ENCODE measurements at places on chromosomes 2 and 18.

DNA sequence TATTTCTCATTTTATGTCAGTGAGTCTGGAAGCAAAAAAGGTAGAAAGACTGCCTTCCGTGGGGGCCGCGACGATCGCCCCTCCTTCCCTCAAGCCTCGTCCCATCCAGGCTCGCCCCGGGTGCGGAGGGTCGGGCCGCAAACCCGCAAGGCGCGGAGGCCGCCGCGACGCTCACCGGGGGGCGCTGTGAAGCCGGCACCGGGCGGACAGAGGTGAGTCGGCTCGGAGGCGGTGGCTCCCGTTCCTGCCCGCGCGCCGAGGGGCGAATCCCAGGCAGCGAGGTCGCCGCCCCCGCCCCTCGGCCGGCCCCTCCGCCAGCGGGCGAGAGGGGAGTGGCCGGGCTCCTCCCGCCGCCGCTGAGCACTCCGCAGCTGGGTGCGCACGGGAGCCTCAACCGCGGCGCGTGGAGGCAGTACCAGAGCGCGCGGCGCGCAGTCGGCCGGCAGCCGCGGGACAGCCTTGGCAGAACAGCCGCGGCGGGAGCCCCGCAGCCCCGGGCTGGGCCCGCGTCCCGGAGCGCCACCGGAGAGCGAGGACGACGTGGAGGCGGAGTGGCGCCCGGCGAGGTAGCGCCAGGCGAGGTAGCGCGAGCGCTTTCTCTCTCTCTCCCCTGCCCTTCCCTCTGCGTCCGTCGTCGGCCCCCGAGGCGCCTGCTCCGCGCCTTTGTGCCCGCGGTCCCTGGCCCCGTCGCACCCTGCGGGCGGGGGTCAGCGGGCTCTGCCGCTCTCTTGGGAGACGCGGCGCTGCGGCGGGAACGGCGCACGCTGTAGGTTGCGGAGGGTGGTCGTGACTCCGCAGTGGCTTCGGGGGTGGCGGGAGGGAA lies at the start of gene MYO1B:
Gene MYO1B (plus strand): TSS at position 359 of the 823 bp plus-strand sequence. CDS start 31,492 bp downstream, outside the sequence.
- DNase-seq = peak; percentile 45

DNA sequence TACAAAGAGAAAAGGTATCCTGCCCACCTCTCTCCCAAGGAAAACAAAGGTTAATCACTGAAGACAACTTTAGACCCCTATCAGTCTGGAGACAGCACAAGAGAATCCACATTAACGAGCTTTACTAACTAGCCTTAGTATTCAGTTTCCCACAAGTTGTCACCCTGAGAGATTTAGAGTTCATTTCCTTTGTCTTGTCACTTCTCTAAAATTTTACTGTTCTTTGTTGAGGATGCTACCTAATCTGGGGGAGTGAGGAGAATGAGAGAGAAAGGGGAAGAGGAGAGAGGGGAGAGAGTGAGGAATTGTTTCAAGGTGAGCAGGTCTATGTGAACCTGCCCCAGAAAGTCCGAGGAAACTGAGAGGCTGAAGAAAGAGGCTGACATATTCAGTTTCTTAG lies 28.4 kb downstream of the C2orf76 start:
- DNase-seq = no peak

GRCh38 chr2:176763851-176764404 lies 448.7 kb upstream of the HNRNPA3 start:
- no peak for DNase-seq

GRCh38 chr18:9861933-9862332 lies 23.8 kb upstream of the TXNDC2 start:
- DNase-seq = no peak

- DNase-seq = no peak
Observed at GRCh38 chr2:133420788-133421187, 147.5 kb downstream of the NCKAP5 start.

GRCh38 chr2:186059096-186059495 lies 320.5 kb downstream of the FSIP2 start:
- DNase-seq = peak; percentile 63

- DNase-seq = no peak
Observed at GRCh38 chr2:185813707-185814106, 75.1 kb downstream of the FSIP2 start.

DNA sequence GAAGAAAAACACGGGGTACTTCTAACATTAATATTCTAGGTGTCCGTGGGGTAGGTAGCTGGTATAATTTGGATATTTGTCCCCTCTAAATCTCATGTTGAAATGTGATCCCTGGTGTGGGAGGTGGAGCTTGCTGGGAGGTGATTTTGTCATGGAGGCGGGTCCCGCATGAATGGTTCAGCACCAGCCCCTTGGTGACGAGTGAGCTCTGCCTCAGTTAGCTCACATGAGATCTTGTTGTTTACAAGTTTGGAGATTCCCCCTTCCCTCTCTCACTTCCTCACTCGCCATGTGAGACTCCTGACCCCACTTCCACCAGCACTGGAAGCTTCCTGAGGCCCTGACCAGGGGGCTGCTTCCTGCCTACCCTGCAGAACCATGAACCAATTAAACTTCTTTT lies 35.4 kb upstream of the DNER start:
- no peak for DNase-seq

- peak; percentile 77 for DNase-seq
Observed at GRCh38 chr2:207143215-207144172, 22.3 kb downstream of the KLF7 start.

GRCh38 chr2:158391876-158392275 lies 64.7 kb downstream of the CCDC148 start:
- DNase-seq = no peak

DNA sequence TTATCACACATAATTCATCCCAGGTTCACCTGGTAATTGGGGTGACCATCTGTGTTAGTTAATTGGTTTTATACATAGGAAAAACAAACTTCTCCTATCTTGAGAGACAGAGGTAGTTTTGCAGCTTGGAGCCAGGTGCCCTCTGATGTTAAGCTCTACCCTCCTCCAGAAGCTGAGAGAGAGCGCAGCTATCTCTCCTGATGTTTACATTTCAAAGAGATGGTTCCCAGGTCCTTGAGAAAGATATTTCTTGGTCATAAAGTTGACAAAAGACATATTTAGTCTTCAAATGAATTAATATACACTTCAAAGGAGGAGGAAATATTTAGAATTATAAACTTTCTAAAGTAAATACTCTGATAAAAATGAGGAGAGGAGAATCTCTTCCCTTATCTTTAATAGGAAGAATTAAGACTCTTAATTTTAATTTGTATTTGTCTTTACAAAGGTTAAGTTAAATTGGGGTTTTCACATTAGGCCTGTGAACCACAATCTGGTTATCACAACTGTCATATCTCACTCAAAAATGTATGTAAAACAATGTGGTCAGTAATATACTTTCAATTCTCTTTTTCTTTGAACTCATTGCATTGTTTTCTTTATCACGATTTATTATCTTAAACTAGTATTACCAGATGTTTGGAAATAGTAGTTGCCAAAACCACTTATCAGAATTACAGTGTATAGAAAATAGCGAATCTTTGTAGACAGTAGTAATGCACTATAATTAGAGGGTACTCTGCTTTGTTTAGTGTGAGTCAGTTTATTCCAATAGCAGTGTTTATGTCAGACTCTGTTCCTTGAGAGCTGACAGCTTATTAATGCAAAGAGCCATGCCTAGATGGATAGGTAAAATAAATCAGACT lies 26.8 kb downstream of the SERPINB4 start:
- no peak for DNase-seq

- no peak for DNase-seq
Observed at GRCh38 chr2:221818616-221819320, 246.7 kb upstream of the EPHA4 start.

DNA sequence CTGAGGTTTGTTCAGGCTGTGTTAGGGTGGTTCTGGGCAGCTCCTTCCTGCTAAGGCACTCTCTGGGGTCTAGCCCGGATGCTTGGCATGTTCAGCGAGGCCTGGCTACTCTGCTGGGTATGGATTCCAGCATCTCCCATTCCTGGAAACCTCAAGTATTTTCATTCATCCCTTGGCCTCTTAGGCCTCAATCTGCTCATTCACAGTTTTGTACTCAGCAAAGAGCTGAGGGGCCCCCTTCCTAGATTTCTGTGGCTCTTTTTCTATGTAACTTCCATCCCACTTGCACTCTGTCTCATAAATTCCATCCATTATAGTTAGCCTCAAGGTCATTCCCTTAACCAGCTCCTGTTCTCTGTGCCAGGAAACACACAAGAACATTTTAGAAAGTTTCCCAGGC lies 798.8 kb upstream of the HS6ST1 start:
- DNase-seq = no peak

DNA sequence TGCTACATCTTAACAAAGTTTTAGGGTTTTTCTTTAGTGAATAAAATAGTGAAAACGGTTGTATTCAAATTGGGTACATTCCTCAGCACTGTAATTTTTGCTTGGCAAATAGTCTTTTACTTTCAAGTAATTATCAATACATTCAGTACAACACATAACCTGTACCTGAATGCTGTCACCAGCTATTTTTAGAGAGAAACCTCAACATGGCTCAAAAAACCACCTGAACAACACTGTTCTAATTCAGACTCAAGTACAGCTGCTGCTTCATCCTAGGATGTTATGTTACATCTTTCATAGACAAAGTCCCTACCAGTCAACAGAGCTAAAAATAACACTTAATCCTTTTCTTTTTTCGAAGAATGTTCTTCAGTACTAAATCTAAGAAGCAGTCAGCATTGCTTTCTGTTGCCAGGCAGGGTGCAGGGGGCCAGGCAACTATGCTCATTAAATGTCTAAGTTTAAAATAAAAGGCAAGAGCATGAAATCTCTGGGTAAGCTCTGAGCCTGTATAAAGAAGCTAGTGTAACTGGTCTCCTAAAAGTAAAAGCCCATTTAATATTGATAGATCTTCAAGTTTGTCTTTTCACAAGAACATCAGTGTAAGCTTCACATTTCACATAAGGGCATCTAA lies 20.5 kb downstream of the PDIA6 start:
- no peak for DNase-seq

GRCh38 chr2:110813896-110814295 lies 81.5 kb downstream of the ACOXL start:
- DNase-seq = no peak

- DNase-seq = no peak
Observed at GRCh38 chr18:46372670-46373069, 268.5 kb downstream of the HAUS1 start.

GRCh38 chr2:137872577-137872976 lies 91.7 kb upstream of the HNMT start:
- no peak for DNase-seq

GRCh38 chr18:48657447-48658120 lies 118.8 kb downstream of the CTIF start:
- no peak for DNase-seq

- no peak for DNase-seq
Observed at GRCh38 chr2:25029183-25029554, 12.7 kb upstream of the EFR3B start.

DNA sequence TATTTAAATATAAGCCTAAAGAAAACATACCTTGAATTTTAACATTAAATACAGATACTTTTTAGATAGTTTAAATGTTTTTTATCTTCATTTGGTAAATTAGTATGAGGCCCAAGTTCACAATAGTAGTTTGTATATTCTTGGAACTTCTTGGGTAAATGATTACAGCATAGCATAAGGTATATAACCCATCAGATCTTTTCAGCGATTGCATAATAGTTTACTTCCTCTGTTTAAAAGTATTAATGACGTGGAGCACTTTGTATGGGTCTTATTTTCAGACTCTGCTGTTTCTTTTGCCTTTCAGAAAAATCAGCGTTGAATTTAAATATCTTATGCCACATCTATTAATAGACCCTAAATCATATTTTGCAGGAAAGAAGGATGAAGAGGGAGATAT lies 60.2 kb downstream of the CHRNA1 start:
- no peak for DNase-seq

GRCh38 chr2:238879621-238880377 lies 31.9 kb downstream of the TWIST2 start:
- no peak for DNase-seq

DNA sequence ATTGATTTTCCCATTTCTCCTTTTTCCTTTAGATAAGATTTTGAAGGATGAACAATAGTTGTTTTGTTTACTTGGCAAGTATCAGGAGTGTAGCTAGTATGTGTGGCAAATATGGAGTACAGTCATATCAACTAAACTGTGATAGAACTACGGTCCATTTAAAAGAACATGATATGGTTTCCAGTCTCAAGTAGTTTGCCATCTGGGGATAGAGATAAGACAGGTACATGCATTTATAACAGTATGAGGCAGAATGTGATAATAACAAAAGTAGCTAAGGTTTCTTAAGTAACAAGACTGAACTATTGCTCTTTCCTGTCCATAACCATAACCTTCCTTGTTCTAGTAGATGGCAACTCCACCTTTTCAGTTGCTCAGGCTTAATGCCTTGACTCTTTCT lies 75.6 kb upstream of the TACR1 start:
- DNase-seq = no peak

- peak; percentile 20 for DNase-seq
Observed at GRCh38 chr2:8090748-8091700, 590.8 kb upstream of the ID2 start.

DNA sequence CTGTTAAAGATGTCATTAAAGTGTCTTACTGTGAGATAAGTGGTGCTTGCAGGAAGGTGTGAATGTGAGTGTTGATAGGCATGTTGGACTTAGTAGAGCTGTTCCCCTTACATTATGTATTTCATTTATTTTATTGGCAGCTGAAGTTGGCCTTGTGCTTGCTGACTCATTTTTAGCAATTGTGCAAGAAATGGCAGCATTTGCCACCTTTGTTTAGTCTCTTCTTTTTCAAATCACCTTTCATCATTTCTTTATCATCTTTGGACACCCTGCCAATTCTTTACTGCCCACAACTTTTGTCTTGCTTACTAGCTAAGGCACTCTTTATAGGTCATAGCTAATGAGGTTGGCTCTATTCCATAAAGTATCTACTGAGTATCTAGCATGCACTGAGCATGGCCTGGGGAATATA lies 130.3 kb upstream of the LYPD6 start:
- DNase-seq = peak; percentile 34

DNA sequence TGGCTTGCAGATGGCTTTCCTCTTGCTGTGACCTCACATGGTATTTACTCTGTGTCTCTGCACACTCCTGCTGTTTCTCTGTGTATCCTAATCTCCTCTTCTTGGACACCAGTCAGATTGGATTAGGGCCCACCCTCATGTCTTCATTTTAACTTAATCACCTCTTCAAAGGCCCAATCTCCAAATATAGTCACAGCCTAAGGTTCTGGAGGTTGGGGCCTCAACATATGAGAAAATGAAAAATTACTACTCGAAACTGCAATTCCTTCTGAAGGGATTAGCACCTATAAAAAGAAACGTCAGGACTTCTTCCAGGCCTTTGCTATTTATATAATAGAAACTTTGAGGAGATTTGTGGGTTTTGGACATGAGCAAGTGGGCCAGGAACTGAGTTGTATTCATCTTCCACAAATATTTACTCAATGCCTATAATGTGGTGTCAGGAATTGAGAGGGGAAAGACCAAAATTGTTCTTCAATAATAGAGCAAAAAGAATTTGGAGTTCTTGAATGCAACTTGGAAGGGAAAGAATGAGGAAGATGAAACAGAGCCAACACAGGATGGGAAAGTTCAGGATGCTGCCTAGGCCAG lies 270.0 kb upstream of the FN1 start:
- DNase-seq = peak; percentile 39

- DNase-seq = no peak
Observed at GRCh38 chr18:44388329-44388728, 292.4 kb upstream of the SETBP1 start.

DNA sequence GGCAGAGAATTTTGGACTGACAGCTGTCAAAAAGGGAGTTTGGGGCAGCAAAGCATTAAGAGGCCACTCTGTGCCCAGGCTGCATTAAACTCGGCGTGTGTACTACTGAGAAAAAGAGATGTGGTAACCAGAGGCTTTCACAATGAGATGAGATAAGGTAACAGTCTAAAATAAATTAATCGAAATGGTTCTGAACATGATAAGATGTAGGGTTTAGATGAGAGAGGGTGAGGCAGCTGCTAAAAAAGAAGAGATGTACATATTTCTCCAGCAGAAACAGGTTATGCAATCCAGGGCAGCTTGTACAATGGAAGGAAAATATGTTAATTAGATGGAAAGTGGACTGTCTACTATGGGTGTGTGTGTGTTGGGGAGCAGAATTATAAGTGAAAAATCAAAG lies 39.2 kb upstream of the ACTR3 start:
- no peak for DNase-seq
